Activated CD8-positive, alpha-beta memory T cell treated with anti-CD3 and anti-CD28 coated beads for 4 hours (primary cell): ENCODE measurements at places on chromosomes 1 and 21.

DNA sequence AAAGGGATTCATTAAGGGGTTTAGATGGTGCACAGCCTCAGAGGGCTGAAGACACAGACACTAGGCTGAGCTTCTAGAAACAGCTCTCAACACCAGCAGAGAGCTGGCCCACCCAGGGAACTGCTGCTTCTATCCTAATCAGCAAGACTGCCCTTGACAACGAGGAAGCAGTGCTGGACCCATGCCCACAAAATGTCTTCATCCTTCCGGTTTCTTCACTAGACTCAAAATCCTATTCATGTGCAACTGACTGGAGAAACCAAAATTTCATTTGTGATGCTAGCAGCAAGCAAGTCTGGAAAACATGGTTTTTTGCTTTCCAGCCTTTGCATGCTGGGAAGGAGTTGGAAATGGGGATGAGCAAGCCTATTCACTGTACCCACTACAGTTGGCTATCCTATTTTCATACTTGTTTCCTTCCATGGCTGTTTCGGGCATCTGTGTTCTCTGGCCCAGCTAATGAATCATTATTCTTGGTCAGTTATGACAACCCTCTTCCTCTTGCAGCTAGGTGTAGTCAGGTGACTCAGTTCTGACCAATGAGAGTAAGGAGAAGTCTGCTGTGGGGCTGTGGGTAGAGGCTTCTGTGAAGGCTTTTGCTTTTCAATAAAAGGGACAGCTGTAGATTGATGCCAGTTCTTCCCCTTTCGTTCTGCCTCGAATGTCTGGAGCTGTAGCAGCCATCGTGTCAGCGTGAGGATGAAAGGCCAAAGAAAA lies 14.6 kb upstream of the TMEM61 start:
- DNase-seq = no peak

- DNase-seq = no peak
Observed at GRCh38 chr1:7594714-7595295, 176.3 kb upstream of the VAMP3 start.

DNA sequence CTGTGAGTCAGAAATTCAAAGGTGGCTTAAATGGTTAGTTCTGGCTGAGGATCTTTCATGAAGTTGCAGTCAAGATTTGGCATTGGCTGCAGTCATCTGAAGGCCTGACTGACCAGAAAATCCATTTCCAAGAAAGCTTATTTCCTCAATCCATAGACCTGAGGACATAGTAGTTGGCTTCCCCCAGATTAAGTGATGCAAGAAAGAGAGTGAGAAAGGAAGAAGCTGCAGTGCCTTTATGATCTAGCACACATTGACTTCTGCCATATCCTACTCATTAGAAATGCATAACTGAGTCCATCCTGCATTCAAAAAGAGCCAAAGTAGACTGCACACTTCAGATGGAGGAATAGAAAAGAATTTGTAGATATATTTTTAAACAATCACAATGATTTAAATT lies 222.6 kb downstream of the COL24A1 start:
- DNase-seq = no peak

- no peak for DNase-seq
Observed at GRCh38 chr1:6927626-6928025, 142.4 kb downstream of the CAMTA1 start.

GRCh38 chr1:34842952-34843371 lies 16.6 kb downstream of the SMIM12 start:
- DNase-seq = no peak

GRCh38 chr1:157154291-157154690 lies 16.1 kb upstream of the ETV3 start:
- DNase-seq = no peak

- DNase-seq = no peak
Observed at GRCh38 chr1:153929981-153930948, 7.5 kb upstream of the GATAD2B start.

DNA sequence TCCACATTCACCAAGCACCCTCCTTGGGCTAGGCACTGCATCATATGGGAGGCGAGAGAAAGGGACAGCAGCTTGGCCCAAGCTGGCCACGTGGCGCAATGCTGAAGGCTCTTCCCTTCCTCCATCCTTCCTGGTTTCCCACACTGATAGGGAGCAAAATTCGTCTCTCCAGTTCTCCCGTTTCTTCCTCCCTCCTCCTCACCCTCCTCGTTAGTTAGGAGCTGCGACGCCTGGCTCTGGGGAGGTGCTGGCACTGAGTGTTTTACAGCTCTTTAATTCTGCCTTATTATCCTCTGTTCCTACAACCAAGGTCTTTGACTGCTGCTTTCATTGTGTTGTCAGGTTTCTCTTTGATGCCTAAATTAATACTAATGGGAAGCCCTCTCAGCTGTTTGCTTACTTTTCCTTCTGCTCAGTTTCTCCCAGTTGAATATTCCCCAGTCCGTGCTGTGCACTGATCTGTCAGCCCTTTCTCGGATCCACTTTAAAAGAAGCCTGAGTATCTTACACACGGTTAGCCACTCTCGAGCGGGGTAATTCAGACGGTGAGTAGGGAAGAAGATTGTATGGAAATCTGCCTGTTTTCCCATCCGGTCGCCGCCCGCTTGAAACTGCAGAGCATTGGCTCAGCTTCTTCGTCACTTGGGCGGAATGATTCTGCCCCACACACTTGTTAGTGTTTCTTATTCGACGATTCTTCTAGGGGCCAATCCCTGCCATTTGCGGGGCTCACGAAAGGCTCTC lies 56.2 kb upstream of the SMYD2 start:
- DNase-seq = no peak

DNA sequence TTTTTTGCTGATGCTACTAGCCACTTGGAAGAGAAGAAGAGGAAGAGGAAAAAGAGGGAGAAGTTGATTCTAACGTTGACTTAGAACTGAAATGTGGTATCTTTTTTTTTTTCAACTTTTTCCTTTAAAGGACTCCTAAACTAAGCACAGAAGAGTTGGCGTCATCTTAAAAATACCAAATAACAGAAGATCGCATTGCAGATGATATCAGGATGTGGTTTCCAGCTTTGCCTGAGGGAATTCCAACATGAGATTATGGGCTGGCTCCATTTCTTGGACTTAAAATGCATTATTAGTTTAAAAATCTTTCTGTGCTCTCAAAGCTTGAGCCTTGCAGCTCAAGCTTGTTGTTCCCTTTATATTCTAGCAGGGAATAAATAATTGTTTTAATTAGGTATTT lies 29.8 kb downstream of the WDR3 start:
- no peak for DNase-seq

DNA sequence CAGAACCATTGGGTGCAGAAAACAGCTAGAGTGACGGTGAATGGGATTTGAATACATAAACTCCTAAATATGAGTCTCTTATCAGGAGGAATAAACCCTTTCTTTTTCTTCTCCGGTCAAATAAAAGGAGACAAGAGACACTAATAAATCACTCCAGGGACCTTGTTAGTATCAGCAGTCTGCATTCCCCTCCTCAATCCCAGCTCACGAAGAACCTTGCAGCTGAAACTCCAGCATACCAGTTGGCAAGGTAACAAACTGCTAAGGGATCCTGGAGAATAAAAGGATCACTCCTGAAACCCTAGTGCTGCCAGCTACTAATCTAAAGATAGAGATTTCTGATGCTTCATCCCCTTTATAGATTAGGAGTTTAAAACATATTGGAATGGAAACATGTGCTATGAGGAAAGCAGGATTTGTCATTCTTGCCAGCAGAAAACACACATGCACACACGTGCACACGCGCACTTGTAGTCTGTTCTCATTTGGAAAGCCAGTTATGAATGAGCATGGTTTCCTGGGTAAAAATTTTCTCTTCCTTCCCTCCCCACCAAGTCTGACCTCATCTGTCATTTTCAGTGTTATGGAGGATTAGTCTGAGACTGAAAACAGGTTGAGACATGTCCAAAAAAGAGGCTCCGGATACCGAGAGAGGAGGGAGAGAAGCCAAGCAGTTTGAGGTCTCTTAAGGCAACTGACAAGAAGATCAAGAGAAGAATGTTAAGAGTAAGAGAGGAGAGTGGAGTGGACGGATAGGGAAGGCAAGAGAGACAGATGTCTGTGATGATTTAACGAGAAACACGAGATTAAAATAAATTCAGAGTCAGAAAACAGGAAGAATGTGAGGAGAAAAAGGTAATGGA lies 10.9 kb downstream of the IER5 start:
- DNase-seq = no peak

DNA sequence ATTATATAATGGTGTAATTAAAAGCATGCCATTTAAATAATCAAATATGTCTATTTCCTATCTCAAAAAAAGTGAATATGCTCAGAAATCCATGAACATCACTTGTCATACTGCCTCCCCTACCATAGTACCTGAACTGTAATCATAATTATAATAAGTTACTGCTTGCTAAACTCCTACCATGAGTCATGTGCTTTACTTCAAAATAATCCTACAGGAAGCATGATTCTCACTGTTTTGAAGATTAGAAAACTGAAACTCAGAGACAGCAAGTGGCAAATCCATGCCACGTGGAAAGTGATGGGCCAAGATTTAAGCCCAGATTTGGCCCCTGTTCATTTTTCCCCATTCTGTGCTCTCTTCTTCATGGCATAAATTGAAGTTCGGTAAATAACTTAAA lies 5.2 kb downstream of the LRRC7 start:
- no peak for DNase-seq

DNA sequence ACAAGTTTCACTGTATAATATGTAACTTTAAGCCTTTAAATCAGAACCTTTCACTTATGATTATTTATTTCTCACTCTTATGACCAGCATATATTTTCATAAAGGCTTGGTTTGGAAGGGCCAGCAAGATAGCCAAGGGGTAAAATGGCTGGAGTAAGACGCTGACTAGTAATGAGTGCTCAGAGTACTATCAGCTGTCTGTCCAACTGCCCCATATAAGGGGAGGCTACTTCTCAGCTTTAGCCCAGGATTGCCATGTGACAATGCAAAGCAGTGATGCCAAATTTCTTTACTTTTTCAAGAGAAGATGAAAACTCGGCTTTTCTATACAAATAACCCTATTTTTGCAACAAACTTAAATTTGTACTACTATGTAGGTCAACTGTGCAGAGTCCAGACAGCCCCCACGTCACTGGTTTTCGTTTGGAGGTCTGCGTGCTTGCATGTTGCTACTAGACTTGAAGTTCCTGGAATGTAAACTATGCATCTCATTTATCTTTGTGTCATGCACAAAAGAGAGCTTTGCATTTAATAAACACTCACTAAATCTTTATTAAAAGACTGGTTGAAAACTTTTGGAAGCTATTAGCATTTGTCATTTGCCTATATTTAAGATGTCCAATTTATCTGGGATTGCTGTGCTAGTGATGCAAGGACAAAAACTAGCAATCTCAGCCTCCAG lies 110.4 kb downstream of the TNFSF18 start:
- no peak for DNase-seq

- DNase-seq = no peak
Observed at GRCh38 chr1:72516264-72516663, 233.9 kb upstream of the NEGR1 start.

GRCh38 chr1:2840036-2840809 lies 38.7 kb upstream of the TTC34 start:
- DNase-seq = peak; percentile 33

GRCh38 chr1:248696774-248697173 lies 5.8 kb downstream of the OR14I1 start:
- DNase-seq = no peak

GRCh38 chr1:18959591-18959990 lies 3.1 kb upstream of the IFFO2 start:
- no peak for DNase-seq

GRCh38 chr1:82755671-82756070 lies 954.9 kb downstream of the ADGRL2 start:
- DNase-seq = no peak

GRCh38 chr1:203074610-203075009 lies 11.2 kb downstream of the MYOG start:
- no peak for DNase-seq

DNA sequence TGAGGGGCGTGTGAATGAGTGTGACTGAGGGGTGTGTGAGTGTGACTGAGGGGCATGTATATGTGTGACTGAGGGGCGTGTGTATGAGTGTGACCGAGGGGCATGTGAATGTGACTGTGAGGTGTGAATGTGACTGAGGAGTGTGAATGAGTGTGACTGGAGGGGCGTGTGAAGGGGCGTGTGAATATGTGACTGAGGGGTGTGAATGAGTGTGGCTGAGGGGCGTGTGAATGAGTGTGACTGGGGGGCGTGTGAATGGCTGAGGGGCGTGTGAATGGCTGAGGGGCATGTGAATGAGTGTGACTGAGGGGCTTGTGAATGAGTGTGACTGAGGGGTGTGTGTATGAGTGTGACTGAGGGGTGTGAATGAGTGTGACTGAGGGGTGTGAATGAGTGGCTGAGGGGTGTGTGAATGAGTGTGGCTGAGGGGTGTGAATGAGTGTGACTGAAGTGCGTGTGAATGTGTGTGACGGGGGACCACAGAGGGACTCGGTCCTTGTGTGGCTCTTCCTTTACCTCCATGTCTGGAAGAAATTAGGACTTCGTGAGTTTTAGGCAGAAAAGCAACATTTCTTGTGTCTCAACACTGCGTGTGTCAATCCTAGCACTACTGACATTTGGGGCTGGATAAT lies 105.8 kb downstream of the GLIS1 start:
- no peak for DNase-seq

- peak; percentile 15 for DNase-seq
Observed at GRCh38 chr1:153922076-153922971, 448 bp downstream of the GATAD2B start.

- no peak for DNase-seq
Observed at GRCh38 chr21:45698493-45699184, 55.1 kb downstream of the PCBP3 start.

GRCh38 chr1:22892789-22893188 lies 79.9 kb downstream of the LACTBL1 start:
- no peak for DNase-seq

GRCh38 chr1:37398096-37398495 lies 76.3 kb upstream of the ZC3H12A start:
- DNase-seq = no peak

GRCh38 chr1:236281198-236281653 lies 532 bp downstream of the ERO1B start:
- DNase-seq = no peak

DNA sequence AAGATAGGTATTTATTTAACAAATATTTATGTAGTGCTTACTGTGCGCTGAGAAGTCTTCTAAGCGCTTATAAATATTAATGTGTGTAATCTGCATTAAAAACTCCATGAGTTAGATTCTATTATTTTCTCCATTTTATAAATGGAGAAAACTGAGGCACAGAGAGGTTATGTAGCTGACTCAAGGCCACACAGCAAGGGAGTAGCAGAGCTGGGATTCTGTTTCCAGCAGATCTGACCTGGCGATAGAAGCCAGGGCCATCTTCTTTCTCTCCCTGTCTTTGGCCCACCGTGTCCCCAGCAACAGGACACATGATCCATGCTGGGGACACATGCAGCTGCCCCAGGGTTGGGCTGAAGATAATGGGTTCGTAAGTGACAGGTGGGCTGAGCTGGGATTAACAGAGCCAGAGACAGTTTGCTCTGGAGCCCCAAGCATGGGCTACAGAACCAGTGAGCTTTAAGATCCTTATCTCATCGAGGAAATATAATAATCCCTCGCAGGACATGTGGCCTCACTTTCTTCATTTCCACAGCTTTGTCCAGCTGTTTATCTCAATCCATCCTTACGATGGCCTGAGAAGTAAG lies 30.3 kb downstream of the IGSF21 start:
- DNase-seq = no peak
